Caki2 (cell line): ENCODE measurements at places on chromosomes 3 and 15. TPM values are rescaled to one million over a fixed set of nuclear protein-coding genes. Genes with fewer than 3 reads are reported as not detected.

GRCh38 chr15:31502541-31503229 lies 176.1 kb downstream of the KLF13 start:
- no peak for DNase-seq

Gene DNAJC19
- total RNA-seq, result 66.9 and 86.4 TPM in 2 replicates

DNA sequence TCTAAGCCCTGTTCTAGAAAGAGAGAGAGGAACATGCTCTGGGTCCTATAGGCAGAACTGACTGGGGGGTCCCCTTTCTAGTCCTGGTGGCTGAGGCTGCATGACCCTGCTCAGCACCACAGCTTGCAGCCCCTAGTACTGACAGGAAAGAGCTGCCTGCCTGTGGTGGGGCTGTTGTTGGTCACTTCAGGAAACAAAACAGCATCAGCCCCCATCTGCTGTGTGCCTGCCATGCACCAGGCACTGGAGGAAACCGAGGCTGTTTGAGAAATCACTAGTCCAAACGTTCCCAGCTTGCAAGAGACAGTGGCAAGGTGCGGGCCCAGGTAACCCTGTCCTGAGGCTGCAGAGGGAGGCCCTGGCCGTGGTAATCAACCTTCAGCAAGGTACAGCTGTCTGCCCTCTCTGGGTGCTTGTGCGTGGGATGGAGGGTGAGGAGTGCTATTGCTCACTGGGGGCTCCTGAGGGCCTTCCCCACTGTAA lies 90.6 kb downstream of the IQSEC1 start:
- no peak for DNase-seq

Gene HACD3
- 121 and 122 TPM in 2 replicates for total RNA-seq

DNA sequence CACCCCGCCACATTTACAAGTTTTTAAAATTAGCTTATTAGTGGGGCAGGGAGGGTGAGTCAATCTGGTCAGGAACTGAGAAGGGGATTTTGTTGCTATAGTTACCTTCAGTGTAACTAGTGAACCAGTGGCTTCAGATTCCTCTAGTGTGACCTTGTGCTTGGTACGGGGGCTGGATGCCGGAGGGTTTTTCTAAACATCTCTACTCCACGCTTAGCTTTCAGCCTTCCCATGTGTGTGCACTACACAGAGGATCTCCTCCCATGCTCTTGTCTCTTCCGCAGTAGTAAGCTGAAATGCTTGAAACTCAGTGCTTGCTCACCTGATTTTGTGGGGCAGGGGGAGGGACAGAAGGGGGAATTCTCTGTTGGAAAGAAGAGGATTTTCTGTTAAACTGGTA lies 67.9 kb upstream of the AKAP13 start:
- DNase-seq, result peak; percentile 41

- DNase-seq, result no peak
Observed at GRCh38 chr3:158717576-158717975, 14.7 kb downstream of the RARRES1 start.

Gene NR2E3
- not detected in 2 replicates for total RNA-seq

GRCh38 chr3:47270526-47270925 lies 12.1 kb downstream of the KIF9 start:
- DNase-seq, result no peak

DNA sequence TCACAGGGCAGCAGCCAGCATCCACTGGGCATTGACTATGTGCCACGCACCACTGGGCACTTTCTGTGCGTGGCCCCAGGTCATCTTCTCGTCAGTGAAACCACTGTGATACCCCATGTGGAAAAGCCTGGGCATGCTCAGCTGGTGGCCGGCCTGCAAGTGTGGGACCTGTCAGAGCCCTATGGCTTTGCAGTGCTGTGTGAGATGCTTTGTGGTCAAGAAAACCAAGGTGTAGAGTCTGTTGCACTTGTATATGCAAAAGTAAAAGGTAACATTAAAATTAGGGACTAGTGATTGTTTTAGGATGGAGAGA lies 69.5 kb downstream of the PGPEP1L start:
- DNase-seq, result no peak

- DNase-seq, result no peak
Observed at GRCh38 chr3:46293991-46294833, 52.0 kb downstream of the CCR3 start.

DNA sequence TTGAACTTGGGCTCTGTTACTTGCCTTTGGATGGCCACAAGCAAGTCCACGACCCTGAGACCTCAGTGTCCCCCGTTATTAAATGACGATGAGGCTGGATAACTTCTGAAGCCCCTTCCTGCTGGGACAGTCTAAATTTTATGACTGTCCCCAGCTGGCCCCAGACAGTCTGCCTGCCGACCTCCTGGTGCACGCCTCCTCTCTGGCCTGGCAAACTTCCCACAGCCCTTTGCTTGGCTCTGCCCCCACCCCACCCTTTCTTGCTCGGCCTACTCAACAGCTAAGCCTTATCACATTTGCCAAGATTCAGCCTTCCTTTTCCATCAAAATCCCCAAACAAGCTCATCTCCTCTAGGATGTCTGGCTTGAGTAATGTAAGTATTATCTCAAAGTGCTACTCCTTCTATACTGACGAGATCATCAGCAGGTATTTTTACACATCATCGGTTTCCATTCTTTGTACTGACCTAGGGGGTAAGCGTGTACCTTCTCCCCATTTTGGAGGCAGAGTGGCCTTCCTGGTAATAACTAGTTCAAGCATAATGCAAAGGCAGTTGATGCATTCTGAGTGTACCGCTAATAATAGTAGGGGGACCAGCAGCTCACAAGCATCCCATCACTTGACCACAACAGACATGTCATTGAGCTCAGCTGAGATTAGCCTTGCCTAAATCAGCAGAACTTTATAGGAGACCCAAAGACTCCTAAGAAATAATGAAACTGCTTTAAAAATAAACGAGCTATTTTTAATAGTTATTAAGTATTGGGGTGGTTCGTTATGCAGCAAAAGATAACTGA lies 120.8 kb upstream of the HACD2 start:
- no peak for DNase-seq

GRCh38 chr3:62845996-62846395 lies 29.2 kb downstream of the CADPS start:
- DNase-seq, result no peak

Gene ANKRD34C
- not detected in 2 replicates for total RNA-seq

- no peak for DNase-seq
Observed at GRCh38 chr3:152176998-152177397, 91.7 kb upstream of the MBNL1 start.

DNA sequence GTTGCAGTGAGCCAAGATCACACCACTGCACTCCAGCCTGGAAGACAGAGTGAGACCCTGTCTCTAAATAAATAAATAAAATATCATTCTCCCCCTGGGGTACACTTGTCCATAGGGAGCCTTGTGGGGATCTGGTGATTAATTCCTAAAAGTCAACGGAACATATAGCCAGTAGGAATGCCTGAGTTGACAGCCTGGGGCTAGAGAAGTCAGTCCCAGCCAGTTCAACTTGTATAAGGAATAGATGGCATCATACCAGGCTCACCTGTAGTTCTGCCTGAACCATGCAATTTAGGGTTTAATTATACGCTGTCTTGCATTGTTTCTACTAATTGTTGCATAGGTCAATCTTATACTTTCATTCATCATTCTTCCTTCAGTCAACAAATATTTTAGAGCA lies 5.9 kb upstream of the BOC start:
- no peak for DNase-seq

GRCh38 chr3:25449857-25450256 lies 21.8 kb downstream of the RARB start:
- DNase-seq, result no peak

- DNase-seq, result no peak
Observed at GRCh38 chr3:112639455-112640225, 1.3 kb downstream of the CCDC80 start.

- no peak for DNase-seq
Observed at GRCh38 chr3:71041371-71041770, 542.2 kb downstream of the FOXP1 start.

DNA sequence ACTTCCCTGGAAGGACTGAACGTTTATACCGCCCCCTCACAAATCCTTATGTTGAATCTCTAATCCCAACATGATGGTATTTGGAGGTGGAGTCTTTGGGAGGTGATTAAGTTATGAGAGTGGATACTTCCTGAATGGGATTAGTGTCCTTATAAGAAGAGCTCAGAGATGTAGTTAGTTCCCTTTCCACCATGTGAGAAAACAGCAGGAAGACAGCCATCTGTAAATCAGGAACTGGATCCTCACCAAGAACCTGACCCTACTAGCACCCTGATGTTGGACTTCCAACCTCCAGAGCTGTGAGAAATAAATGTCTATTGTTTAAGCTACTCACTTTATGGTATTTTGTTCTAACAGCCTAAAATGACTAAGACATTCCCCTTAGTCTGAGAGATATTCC lies 33.3 kb upstream of the SACM1L start:
- DNase-seq, result no peak

Gene FBXW12
- total RNA-seq, result not detected in 2 replicates
